ENCODE measurements at places on chromosomes 3 and 15.

DNA sequence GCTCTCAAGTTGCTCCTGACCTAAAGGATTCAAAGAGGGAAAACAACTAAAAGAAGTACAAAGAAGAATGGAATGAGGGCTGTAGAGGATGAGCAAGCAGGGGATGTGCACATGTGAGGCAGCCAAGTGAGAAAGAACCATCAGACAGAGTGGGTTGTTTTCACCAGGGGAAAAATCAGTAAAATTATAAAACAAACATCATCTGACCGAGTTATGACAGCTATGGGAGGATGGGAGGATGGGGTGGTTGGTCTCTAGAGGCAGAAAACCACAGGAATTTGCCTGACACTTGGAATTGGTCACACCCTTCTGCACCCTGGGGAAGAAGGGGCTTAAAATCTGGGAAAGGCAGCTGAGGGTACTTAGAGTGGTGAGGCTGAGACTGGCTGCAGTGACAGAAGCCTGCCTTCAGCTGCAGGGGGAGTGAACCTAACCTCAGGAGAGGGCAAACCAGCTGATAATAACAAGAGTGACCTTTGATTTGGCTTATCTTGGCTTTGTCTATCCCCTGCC, 10.1 kb downstream of the ARHGAP31 start:
- DNase-seq = no peak

DNA sequence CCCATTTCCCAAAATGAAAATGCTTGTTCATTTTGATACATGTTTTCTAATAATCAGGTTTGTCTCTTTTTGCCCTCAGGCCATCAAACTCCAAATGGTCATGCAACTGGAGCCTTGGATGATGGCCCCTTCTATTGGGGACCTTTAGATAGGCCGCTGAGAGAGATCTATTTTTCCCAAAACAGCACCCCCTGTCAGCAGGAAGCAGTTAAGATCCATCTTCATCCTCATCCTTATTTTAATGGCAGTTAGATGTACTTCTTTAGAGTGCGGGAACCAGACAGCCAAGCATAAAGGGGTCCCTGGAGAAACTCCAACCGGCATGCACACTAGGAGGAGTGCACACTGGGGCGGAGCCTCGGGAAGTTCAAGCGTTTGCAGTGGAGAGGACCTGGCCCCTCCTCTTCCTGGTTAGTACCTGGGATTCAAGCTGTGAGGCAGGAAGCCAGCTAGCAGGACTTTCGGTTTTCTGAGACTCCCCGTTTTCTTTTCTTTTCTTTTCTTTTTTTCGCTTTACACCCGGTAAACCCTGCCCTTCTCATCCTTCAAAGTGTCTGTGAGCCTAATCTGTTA, 31.9 kb upstream of the STRIT1 start:
- no peak for DNase-seq

- DNase-seq = no peak
Observed at GRCh38 chr3:192899540-192899982, 18.1 kb downstream of the MB21D2 start.

DNA sequence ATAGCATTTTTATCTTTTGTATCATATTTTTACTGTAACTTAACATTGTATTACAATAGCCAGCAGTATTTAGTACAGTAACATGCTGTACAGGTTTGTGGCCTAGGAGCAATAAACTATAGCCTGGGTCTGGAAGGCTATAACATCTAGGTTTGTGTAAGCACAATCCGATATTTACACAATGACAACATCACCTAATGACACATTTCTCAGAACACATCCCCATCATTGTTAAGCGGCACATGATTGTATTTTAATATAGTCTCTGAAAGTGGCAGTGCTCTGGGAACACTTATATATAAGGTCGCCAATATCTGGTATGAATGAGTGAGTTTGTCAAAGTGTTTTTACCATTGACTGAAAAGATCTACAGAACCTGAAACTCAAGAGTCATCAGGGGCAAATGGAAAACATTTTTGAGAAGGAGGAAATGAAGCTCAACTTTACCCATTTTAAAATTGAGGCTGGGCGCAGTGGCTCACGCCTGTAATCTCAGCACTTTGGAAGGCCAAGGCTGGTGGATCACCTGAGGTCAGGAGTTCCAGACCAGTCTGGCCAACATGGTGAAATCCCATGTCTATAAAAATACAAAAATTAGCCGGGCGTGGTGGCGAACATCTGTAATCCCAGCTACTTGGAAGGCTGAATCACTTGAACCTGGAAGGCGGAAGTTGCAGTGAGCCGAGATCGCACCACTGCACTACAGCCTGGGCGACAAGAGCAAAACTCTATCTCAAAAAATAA, 38.8 kb upstream of the TNFSF10 start:
- peak; percentile 33 for DNase-seq

GRCh38 chr3:196321162-196321561, 3.1 kb upstream of the DYNLT2B start:
- DNase-seq = no peak

GRCh38 chr15:29457729-29458128, 188.1 kb upstream of the NSMCE3 start:
- no peak for DNase-seq

DNA sequence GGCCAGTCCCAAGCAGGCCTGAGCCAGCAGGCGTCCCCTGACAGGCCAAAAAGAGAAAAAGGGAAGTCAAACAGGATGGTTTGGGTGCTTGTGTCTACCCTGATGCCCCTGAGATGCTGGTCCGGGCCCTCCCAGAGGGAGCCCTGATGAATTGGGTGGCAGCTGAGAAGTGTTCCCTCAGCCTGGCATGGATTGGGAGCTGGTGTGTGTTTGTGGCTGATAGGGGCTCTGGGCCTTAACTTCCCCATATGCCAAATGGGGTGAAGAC, 1.4 kb downstream of the FBLN2 start:
- no peak for DNase-seq

DNA sequence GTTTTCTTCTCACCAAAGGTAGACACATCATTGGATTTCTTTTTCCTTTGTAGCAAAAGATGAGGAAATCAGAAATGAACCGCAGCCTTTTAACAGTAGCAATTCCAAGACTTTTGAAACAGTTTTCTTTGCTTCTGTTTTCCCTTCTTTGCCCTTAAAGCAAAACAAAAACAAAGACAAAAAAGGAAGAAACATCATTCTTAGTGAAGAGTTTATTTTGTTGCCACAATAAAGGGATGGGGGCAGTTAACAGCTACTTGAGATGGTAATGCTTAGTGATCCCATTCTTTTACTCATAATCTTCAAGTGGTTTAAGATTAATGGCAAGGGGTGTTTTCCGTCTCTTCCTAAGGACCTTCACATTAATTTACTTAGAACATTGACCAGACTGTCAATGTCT, 218.8 kb downstream of the MEIS2 start:
- DNase-seq = no peak

DNA sequence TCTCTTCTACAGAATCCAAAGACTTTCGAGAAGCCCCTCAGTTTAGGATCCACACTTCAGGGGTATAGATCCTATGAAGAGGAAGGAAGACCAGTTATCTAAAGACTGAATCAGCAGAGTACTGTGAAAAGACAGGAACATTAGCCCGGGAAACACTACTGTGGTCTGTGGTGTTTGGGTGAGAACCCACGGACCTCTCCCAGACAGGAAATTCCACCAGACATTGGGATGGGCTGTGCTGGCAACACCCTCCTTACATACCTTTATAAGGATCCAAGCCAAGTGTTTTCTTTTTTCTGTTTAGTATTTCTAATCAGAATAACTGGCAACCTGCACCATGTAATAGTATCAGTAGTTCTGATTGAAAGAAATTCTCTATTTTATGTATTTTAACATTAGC, 14.1 kb downstream of the TMEM207 start:
- no peak for DNase-seq

GRCh38 chr15:75677465-75678323, 30.0 kb downstream of the SNX33 start:
- no peak for DNase-seq

DNA sequence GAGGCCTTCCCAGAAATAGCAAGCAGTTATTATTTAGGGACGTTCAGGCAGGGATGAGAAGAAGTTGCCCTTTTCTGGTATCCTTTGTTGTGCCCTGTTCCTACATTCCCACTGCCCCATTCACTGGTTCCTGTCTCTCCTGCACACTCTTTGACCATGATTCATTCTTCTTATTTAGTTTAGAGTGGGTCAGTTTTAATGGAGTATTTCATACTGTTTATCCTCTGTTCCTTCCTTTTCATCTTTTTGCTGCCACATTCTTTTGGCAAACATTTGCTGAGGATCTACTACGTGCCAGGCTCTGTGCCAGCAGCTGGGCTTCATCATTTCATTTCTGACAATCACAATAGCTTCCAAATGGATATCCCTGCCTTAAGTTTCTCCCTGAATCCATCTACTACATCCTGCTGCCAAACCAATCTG, 11.8 kb upstream of the EID1 start:
- DNase-seq = no peak

GRCh38 chr3:12878141-12878574, 36.8 kb upstream of the RPL32 start:
- no peak for DNase-seq

DNA sequence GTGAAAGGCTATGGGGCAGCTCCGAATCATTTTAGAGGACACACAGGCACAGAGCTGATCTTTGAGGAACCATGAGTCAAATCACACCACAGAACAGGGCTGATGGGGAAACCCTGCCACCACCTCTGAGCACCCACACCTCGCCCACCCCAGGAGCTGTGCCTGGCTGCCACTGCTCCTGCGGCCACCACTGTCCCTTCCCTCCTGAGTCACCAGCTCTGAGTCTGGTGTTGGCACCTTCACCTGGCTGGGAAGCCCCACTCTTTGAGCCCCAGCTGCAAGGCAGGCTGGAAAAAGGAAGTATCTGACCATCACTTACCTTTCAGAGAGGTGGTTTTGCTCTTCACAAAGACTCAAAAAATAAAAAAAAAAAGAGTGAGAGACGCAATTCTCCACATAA, 63.6 kb upstream of the MEF2A start:
- no peak for DNase-seq

GRCh38 chr15:31341496-31342195, 15.0 kb downstream of the KLF13 start:
- no peak for DNase-seq

DNA sequence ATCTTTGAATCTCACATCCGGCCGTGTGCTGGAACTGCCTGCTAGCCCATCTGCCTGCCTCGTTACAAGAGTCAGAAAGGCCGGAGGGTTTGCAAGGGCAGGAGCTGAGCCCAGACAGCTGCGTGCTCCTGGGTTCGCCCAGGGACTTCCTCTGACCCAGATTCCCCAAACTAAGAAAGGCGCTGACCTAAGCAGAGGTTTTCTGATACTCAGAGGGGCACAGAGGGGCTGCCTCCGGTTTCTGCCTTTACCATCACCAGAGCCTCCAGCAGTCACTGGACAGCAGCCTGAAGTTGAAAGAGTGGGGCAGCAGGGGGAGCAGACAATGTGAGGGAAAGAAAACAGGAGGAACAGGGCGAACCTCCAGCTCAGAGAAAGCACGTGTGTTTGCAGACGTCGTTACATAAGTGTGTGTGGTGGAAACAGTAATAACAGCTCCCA, 33.4 kb upstream of the RAD18 start:
- DNase-seq = no peak

DNA sequence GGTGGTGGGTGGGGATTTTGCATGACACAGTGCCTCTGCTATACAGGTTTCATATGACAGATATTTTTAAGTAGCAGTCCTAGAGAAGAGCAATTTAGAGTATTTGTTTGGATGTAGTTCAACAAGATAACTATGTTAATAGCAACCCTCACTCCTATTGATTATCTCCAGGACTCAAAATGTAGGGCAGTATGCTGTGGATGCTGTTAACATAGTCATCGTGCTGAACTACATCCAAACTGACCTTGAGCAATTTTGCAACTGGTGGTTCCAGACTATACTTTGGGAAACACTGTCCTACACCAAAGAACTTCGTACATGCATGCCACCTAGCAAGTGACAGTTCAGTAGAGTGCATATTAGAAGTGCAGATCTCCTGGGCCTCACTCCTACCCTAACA, 117.6 kb downstream of the IL5RA start:
- no peak for DNase-seq

GRCh38 chr3:111739311-111739911, 119.7 kb upstream of the PHLDB2 start:
- DNase-seq = no peak

GRCh38 chr15:92881211-92881754, 18.8 kb upstream of the CHD2 start:
- no peak for DNase-seq

DNA sequence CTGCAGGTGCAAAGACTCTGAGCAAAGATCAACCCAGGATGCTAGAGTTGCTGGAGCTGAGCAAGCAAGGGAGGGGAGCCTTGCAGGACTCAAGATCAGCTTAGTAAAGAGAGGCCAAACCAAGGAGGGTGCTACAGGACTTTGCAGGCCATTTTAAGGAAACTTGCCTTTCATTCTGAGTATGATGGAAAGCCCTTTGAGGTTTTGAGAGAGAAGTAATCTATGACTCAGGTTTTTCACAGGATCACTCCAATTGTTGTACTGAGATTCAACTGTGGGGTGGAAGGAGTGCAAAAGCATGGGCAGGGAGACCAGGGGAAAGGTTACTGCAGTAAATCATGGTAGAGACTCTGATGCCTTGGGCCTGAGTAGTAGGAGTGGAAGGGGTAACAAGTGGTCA, 260.4 kb upstream of the GPR149 start:
- no peak for DNase-seq

- no peak for DNase-seq
Observed at GRCh38 chr15:57462381-57462780, 86.1 kb downstream of the CGNL1 start.

Measured in T-helper 2 cell (primary cell).